Kidney epithelial cell (primary cell): ENCODE measurements at places on chromosomes 6 and 20.

DNA sequence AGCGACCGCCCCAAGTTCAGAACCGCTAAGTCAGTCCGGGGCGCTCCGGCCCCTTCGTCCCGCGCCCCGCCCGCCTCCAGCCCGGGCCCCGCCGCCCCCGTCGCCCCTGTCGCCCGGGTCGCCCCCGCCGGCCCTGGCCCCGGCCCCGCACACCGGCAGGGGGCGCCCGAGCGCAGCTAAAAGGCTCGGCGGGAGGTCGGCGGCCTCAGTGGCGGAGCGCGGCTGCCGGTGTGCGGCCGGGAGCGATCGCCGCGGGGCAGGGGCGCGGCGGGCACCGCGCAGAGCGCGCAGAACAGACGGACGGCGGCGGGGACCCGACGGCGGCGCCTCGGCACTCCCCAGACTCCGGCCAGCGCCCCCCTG, at the start of gene FNDC1:
TSS of gene FNDC1 (plus strand) at position 208 of the 363 bp plus-strand sequence. CDS start 197 bp downstream, outside the sequence.
- DNase-seq, result no peak

DNA sequence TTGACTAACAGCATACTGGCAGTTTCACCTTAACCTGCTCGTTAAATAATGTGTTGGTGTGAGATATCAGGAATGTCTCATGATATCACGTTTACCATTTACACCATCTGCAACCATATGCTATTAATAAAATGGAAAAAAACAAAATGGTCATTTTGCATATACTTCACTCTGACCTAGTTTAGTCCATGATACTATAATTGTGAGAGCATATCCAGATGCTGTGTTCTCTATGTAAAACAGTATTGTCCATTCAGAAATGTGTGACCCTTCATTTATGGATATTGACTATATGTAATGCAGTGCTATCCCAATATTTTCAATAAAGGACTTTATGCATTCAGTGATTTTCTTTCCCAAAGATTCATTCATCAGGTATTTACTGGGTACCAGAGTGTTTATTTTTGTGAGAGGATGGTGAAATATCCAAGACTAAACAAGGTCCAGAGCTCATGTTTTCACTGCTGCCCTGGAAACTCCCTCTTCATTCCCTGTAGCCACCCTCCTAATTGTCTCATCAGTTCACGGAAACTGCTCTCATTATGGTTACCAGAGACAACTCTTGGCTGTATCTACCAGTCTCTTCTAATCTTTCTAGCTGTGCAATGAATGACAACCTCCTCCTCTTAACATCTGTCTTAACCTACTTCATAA, 25.7 kb upstream of the HINT3 start:
- no peak for DNase-seq

DNA sequence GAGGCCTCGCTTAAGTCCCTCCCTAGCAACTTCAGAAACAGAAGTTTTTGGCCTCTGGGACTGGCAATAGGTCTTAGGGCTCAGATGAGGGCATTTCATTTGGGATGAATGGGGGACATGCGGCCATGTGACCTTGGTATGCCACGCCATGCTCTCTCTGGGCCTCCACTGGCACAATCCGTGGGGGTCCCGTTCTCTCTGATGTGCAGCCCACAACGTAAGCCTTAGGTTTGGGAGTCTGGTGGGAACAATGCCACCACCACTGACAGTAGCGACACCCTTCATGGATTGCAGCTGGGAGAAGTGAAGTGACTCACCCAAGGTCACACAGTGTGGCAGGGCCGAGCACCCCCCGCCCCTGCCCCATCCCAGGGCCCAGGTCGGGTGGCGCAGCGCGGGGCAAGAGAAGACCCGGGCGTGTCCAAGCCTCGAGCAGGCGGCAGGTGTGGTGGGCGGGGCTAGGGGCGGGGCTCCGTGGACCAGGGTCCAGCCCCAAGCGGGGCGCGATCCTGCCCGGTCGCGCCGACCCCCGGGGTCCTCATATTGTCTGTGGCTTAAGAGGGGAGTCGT, 864 bp upstream of the CEBPB start:
- no peak for DNase-seq

DNA sequence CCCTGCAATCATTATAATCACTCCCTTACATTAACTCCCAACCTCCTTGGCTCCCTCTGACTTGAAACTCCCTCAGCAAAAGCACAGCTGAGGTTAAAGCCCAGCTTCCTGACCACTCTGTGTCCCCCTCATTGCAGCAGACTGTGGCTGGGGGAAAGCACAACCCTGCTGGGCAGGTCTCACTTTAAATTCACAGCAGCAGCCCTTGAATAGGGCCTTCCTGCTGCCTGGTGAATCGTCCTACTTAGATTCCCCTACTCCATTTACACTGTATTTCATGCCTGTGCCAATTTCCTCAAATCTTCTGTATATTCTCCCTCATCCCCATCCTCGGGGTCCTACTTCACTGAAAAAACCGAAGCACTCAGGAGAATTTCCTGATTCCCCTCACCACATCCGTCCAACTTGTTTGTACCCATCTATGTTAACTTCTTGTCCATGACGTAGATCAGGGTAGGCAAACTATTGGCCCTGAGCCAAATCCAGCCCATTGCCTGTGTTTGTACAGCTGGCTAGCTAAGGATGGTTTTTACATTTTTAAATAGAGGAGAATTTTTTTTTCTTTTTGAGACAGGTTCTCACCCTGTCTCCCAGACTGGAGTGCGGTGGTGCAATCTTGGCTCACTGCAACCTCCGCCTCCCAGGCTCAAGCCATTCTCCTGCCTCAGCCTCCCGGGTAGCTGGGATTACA, 31.5 kb upstream of the GCM1 start:
- no peak for DNase-seq

DNA sequence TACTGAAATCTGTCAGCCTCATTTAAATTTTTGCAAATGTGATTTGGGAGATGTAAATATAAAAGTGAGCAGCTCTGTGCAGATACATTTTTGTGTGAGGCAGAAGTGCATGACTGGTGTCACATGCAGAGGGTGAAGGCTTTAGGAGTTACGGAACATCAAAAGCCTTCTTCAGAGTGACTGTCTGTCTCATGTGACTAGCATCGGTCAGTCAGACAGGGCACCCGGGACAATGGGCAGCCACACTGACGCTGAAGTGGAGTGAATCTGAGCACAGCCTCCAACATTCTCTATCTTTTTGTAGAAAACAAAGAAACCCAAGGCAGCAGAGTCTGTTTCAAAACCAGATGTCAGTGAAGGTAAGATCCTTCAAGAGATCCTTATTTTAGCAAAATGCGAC, 7.9 kb upstream of the FAM209A start:
- no peak for DNase-seq
